GDM1 (cell line): ENCODE measurements at places on chromosomes 7 and 10.

- no peak for DNase-seq
These were observed 148.9 kb downstream of the ZEB1 start for GRCh38 chr10:31467791-31468535.

DNA sequence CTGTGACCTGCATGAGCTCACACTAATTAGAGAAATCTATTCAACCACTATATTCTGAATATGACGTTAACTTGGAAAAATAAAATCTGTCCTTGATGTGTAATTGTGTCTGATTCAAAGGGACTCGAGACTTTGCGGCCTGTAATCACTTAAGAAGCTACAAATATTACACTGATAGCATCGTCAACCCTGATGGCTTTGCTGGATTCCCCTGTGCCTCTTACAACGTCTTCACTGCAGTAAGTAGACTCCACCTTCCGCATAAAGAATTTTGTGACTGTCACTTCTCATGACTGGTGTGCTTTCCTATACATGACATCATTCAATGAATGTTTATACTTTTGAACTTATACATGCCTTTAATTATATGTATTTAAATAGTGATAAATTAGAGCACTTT lies 10.1 kb downstream of the PNLIP start:
- DNase-seq = no peak

DNA sequence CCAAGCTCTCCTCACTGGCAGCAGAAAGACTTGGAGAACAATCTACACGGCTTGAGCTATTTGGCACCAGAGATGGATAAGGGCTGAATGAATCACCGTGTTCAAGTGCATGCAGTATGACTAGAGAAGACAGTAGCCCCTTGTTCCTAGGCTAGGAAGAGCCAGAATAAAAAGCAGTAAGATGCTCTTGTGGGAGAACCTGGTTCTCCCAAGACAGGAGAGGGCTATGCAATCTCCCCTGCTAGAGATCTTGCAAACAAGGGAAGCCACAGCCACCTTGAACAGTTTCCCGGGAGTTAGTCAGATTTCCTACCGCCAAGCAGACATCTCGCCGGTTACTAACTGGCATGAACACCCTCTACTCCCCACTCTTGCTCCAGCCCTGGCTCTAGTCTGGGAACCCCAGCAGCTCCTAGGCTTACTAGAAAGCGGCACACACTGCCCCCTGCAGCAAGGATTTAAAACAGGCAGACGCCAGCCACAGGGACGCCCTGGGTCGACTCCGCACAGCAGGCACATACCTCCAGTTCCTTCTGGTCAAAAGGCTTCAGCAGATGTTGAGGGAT lies 107.3 kb downstream of the SMURF1 start:
- DNase-seq = no peak

DNA sequence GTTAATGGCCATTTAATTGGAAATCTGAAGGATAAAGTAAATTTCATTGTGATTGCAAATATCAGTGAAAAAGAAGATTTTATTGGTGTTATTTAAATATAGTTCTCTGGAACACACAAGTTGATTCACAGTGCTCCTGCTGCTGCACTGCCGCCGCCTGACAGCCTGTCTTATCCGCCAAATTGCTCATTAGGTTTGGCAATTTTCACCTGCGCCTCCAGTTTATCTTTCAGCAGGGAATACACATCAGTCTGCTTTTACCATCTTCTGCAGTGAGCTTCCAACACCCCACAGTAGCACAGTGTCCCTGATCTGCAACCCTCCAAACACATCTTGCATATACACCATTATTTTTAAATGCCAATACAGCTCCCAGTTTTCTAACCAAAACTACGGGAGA lies 308.3 kb downstream of the PARD3 start:
- no peak for DNase-seq

GRCh38 chr10:113423981-113424721 lies 128.7 kb upstream of the HABP2 start:
- DNase-seq = no peak

DNA sequence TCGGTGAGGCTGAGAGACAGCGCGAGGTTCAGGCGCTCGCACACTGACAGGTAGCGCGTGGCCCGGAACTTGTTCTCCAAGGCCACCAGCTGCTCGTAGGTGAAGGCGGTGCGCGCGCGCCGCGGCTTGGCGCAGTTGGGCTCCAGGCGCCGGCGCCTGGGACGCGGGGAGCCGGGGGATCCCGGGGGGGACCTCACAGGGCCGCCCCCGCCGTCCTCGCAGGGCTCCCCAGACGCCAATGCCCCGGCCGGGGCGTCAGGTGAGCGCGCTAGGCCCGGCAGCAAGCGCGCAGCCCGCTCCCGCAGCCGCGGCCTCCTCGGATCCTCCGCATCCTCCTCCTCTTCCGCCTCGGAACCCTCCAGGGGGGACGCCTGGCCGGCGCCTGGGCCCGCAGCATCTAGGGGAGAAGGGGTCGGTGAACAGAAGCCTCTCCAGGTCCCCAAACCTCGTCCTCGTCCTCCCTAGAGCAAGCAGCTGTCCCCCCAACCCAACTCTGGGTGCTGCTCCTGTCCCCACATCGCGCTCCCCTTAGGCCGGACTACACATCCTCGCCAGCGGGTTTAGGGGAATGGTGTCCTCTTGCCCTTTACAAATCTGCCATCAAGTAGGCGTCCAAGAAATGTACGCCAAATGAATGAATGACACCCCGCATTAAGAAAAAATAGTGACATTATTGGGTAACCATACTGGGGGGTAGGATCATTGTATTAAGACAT lies 1.9 kb downstream of the NKX1-2 start:
- no peak for DNase-seq

DNA sequence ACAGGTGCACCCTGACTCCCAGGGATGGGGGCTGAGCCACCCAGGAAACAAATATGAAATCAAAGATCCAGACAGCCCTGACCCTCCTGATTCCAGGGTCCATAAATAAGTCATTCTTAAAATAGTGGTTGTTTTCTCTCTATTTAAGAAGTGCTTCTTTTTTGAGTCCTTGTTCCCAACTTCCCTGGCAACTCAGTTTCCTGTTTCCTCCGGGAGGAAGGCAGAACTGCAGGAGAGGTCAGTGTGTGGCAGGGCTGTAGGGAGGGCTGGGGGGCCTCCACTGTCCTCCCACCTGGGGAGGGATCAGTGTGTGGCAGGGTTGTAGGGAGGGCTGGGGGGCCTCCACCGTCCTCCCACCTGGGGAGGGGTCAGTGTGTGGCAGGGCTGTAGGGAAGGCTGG lies 88.7 kb upstream of the PDGFA start:
- no peak for DNase-seq

GRCh38 chr7:80924090-80924489 lies 5.2 kb upstream of the SEMA3C start:
- DNase-seq = no peak

GRCh38 chr10:102814873-102815661 lies 22.1 kb downstream of the CYP17A1 start:
- DNase-seq = no peak

GRCh38 chr7:2175514-2175913 lies 57.2 kb downstream of the MAD1L1 start:
- DNase-seq = no peak

GRCh38 chr7:91554883-91555282 lies 290.6 kb downstream of the FZD1 start:
- DNase-seq = no peak

- no peak for DNase-seq
These were observed 152.3 kb downstream of the EGFR start for GRCh38 chr7:55171157-55171556.

- DNase-seq = no peak
These were observed 187.6 kb upstream of the STK17A start for GRCh38 chr7:43395351-43395750.

DNA sequence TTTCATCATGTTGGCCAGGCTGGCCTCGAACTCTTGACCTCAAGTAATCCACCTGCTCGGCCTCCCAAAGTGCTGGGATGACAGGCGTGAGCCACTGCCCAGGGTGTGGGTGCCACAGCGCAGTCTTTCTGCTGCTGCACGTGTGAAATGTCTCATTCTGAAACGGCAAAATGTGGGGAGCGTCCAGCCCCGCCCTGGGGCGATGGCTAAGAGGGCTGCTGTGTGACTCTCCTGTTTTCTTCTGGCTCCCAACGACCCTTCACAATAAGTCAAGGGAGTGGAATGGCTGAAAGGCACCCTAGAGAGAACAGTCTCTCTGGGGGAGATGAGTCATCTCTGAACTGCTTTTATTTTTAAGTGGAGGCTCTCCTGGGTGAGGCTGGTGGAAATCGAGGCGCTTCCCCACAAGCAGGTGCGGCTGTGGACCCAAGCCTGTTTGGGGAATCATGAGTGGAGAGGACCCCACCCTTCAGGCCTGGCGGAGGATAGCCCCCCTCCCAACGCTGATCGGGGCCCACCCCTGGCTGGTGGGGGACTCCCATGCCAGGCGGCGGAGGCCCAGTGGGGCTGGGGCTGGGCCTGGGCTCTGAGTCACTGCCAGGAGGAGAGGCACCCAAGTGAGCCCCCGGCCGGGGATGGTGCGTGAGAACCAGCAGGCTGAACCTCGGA lies 18.0 kb downstream of the ADAP1 start:
- no peak for DNase-seq

DNA sequence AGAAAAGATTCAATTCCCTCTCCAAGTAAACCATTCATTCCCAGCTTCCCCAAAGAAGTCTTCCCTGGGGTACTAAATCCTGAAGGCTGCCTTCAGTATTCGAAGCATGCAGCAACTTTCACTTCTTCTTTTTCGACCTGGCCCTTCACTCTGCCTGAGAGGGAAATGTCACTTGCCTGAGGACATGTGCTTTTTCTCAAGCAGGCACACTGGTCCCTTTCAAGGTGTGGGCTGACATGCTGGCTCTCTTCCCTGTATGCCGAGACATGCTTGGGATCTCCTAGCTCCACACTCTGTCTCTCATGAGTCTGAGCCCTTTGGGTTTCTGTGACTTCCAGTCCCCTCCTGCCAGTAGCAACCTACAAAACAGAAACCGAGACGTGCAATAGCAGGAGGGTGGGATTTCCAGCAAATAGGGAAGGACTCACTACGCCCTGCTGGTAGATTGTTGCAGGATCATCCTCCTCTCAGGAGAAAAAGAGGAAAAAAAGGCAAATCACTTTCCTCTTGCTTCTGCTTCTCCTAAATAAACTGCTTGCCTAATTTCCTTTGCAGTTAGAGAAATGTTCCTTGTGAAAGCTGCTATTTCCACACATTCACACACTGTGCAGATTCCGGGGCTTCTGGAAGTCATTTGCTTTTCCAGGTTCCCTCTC lies 33.5 kb downstream of the FIGNL1 start:
- no peak for DNase-seq

GRCh38 chr10:3486346-3487065 lies 298.5 kb downstream of the KLF6 start:
- no peak for DNase-seq

DNA sequence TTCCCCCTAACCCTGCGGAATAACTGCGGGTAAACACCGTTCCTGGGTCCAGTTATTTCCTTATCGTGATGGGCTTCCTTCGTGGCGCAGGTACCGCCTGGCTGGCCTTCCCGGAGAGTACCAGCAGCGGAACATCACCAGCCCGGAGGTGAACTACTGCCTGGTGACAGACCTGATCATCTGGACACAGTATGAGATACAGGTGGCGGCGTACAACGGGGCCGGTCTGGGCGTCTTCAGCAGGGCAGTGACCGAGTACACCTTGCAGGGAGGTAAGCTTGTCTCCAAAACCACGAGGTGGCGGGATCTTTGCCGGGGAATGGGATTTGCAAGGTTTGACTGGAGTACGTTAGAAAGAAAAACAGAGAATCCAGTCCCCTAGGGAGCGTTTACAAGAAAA lies 665.0 kb upstream of the FOXK1 start:
- DNase-seq = no peak

DNA sequence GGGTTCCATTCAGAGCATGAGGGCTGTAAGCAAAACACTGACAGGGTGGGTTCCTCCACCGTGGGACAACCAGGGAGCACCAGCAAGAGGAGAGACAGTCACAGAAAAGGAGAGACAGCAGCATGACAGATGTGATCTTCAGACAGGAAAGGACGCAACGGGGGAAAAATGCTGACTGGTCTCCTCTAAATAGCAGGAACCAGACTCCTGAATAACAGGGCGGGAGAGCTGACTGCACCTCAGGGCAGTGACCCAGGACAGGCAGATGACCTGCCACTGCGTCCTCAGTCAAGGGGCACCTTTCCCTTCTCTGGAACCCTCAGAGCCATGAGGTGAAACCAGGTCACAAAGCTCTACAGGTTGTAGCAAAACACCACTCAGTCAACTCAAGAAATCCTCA lies 37.0 kb downstream of the CDCA7L start:
- DNase-seq = no peak

DNA sequence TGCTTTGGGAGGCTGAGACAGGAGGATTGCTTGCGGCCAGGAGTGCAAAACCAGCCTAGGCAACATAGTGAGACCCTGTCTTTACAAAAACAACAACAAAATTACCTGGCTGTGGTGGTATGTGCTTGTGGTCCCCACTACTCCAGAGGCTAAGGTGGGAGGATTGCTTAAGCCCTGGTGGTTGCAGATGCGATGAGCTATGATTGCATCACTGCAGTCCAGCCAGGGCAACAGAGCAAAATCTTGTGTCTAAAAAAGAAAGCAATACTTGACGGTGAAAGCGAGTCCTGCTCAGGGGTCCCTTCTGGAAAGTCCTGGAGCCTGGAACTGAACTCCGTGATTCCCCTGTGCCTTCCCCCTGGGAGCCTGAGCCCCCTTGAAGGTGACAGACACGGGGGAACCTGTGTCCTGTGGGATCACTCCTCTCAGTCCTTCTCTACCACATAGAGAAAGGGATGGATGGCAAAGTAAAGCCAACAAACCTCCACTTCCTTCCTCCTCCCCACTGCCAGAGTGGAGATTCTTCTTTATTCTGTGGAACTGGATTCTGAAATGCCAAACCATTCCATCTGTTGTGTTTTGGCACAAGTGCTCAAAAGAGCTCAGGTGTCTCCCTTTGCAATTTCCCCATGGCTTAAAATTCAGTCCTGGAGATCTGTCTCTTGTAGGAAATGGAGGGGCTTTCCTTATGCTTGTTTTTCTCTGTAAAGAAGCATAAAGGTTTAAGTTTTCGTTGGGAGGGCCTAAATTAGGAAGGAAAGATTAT lies 50.6 kb downstream of the KIAA1217 start:
- DNase-seq = no peak

DNA sequence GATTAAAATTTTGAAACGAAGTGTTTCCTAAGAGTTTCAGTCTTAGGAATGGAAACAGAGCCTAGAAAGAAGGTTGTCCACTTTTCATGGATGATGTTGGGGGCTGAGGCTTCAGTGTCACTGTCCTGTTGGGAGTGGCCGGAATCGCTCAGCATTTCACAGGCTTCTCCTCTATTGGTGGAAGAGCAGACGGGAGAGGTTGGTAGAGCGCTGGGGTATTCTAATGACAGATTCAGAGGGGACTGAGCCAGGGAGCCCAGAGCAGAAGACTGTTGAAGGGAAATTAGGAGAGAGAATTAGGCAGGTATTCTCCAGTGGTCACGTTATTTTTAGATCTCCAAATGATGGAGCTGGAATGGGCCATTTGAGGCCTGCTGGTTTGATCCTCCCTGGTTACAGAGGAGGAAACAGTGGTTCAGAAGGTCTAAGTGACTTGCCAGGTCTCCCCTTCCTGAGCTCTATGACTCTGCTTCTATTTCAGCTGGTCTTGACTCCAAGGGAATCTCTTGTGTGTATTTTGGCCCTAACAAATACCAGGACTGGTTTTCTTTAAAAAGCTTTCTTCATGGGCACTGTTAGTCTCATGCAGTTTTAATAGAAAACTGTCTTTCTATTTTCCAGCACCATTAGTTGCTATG lies 35.7 kb upstream of the EEPD1 start:
- no peak for DNase-seq
